Thyroid gland (tissue), 4 donors: ENCODE measurements at places on chromosomes 4 and X.

GRCh38 chrX:74922922-74923543, 2.2 kb downstream of the NEXMIF start:
- DNase-seq, result no peak

DNA sequence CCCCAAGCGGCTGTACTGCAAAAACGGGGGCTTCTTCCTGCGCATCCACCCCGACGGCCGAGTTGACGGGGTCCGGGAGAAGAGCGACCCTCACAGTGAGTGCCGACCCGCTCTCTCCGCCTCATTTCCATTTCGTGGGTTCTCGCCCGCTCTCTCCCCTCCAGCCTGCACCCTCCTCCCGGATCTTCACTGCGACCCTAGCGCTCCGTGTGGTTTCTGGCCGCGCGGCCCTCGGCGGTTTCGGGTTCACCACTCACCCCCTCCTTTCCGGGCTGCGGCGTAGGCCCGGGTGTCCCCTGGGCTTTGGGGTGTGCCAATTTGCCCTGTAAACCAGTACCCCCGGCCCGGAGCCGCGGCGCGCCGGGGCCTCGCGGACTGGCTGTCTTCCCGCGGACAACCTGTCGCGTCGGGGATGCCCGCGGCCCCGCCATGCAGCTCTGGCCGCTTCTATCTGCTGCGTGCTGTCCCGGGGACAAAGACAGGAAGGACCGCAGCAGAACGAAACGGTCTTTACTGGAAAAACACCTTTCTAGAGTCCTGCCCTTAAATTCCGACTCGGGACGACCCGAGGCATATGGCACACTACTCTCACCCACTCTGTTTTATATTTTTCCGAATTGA, 737 bp downstream of the FGF2 start:
- DNase-seq, result peak; percentile 29

DNA sequence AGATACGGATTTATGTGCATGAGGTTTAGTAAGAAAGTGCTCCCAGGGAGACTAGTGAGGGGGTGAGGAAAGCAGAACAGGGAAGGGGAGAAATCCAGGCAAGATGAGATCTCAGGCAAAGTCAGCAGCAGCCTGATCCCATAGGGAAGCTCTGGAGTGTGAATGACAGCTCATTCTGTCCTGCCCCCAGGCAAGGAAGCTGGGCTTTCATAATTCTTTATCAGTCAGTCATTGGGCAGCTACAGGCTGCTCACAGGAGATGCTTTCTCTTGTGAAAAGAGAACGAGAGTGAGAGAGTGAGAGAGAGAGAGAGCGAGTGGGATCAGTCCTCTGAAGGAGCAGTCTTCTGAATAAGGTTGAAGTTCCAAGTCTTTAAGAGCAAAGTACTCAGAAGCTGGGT, 48.1 kb downstream of the SRPX start:
- DNase-seq, result no peak

DNA sequence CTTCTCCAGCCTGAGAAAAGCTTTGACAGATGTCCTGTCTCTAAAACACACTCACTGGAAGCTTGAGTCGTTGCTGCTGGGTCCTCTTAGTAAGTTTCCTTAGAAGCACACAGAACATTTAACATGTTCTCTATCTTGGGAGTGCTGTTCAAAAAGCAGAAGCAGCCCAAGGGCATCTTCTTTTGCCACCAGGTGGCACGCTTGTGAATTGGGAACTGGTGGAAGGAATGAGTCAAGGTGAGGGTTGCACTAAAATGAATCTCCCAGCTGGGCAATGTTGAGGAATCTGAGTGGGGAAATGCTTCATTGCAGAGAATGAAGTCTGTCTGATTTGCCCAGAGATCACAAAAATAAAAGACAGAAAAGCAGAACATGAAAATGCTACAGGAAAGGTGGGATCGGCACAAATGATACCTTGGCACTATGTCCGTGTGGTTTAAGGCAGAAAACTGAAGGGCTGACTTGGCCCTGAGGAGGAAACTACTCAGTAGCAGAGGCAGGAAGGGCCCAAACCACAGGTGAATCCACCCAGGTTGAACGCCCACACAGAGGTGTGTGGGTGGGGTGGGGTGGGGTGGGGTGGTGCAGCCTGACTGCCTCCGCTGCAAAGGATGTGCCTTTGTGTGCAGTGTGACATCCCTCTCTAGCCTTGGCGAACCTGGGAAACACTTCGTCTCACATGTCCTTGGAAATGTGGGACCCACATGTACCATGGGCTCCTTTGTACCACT, 26.0 kb downstream of the KIT start:
- DNase-seq, result peak; percentile 29

GRCh38 chr4:2365913-2366210, 52.6 kb downstream of the ZFYVE28 start:
- no peak for DNase-seq

- no peak for DNase-seq
Observed at GRCh38 chr4:79759793-79760192, 313.2 kb downstream of the ANTXR2 start.

- no peak for DNase-seq
Observed at GRCh38 chr4:71732706-71733105, 51.2 kb downstream of the GC start.

GRCh38 chrX:112247714-112248113, 165.1 kb upstream of the TRPC5 start:
- peak; percentile 1 for DNase-seq

GRCh38 chr4:159150396-159150795, 47.5 kb downstream of the RAPGEF2 start:
- DNase-seq, result no peak

GRCh38 chr4:7949759-7950158, 10.1 kb upstream of the AFAP1 start:
- DNase-seq, result no peak

GRCh38 chr4:78312989-78313753, 238.4 kb upstream of the ANXA3 start:
- no peak for DNase-seq

DNA sequence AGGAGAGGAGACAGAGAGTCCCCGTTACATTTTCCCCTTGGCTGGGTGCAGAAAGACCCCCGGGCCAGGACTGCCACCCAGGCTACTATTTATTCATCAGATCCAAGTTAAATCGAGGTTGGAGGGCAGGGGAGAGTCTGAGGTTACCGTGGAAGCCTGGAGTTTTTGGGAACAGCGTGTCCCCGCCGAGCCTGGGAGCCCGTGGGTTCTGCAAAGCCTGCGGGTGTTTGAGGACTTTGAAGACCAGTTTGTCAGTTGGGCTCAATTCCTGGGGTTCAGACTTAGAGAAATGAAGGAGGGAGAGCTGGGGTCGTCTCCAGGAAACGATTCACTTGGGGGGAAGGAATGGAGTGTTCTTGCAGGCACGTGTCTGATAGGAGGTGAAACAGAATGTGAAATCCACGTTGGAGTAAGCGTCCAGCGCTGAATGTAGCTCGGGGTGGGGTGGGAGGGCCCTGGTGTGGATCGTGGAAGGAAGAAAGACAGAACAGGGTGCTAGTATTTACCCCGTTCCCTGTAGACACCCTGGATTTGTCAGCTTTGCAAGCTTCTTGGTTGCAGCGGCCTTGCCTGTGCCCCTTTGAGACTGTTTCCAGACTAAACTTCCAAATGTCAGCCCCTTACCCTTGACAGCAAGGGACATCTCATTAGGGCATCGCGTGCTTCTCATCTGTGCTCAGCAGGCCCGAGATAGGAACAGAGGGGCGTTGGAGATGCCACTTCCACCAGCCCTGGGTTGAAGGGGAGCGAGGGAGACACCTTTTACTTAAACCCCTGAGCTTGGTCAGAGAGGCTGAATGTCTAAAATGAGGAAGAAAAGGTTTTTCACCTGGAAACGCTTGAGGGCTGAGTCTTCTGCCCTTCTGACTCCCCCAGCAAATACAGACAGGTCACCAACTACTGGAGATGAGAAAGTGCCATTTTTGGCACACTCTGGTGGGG, 2.7 kb downstream of the SHOX start:
- no peak for DNase-seq

GRCh38 chrX:24268786-24269185, 45.1 kb downstream of the SUPT20HL2 start:
- DNase-seq, result no peak

DNA sequence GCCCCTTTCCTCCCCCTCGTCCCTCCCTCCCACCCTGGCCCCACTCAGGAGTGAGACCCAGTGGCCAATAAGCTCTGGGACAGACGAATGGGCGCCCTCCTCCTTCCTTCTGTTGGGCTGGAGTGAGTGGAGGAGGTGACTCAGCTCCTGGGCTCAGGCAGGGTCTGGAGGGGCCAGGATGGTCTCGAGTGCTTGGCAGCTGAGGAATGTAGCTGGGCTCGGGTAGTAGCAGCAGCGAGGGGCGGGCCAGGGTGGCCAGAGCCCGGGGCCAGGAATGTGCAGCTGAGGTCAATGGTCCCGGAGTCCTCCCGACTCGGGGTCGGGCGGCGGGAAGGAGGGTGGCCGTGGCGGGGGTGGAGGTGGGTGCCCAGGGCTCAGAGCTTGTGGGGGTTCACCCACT, 15.0 kb downstream of the G6PD start:
- DNase-seq, result peak; percentile 89

GRCh38 chrX:29862126-29862677, 353.2 kb upstream of the MAGEB2 start:
- no peak for DNase-seq

DNA sequence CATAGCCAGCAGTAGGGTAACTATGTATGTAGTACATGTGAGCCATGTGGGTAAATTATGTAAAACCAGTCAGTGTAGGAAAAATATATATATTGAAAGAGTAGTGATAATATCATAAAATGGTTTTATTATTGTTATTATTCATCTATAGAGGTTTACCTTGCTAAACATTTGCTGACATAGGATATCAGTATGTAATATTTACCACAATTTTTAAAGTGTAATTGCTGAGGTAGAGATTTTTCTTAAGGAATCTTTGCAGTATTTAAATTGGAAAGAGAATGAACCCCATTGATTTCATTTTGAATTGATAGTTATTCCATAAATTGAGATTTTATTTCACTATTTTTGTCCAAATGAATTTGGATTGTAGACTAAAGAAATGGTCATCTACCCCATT, 27.1 kb downstream of the SLAIN2 start:
- no peak for DNase-seq

GRCh38 chr4:14177987-14178386, 550.5 kb upstream of the BOD1L1 start:
- DNase-seq, result peak; percentile 18

GRCh38 chrX:49934729-49935128, 12.3 kb downstream of the CLCN5 start:
- DNase-seq, result no peak

DNA sequence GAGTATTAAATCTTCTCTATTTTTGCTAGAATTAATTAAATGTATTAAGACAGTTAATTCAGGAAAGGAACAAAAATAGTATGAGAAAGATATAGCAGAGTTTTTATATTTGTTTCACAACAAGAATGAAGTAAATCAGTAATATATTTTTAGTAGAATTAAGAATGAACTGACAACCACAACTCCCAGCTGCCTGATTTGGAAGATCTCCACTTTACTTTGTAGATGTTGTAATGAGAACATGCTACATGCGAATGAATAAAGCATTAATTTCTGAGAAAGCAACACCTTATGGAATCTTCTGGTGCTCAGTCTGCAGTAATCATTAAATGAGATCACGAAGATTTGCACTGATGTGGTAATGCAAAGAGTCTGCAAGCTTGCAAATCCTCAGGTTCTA, 695.6 kb upstream of the PCDH7 start:
- no peak for DNase-seq

- DNase-seq, result no peak
Observed at GRCh38 chr4:80461412-80461811, 125.9 kb downstream of the CFAP299 start.

GRCh38 chr4:123843137-123843536, 446.5 kb downstream of the SPRY1 start:
- no peak for DNase-seq

DNA sequence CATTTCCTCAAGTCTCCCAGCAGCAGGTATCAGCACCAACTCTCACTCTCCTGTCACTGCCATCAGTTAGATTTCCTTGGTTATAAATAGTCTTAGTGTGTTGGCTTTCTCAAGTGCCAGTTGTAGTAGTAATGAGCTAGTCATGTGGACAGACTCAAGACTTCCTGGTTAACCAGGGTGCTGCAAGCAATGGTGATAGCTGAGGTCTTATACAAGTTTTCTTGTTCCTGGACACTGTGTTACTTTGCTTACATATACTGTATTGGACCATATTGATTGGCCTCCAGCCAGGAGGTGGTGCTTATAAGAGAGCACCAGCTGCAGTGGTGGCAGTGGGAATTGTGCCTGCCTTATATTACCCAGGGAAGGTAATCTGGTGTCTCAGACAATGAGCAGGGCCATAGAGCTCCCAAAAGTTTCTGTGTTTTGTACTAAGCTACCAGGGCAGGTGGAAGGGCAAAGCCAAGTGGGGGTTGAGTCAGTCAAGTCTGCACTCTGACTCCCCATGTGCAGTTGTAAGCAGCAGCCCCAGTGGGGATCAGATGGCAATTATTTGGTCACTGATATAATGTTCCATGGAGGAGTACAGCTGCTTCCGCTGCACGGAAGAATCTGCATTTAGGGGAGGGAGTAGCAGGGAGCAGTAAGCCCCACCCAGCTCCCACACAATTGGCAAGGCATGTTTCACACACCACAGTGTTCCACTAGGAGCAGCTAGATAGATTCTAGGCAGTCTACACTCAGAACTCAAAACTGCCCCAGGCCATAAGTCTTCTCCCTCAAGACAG, 24.1 kb upstream of the ZDHHC15 start:
- DNase-seq, result no peak

GRCh38 chr4:105966051-105966450, 70.8 kb downstream of the NPNT start:
- DNase-seq, result no peak

DNA sequence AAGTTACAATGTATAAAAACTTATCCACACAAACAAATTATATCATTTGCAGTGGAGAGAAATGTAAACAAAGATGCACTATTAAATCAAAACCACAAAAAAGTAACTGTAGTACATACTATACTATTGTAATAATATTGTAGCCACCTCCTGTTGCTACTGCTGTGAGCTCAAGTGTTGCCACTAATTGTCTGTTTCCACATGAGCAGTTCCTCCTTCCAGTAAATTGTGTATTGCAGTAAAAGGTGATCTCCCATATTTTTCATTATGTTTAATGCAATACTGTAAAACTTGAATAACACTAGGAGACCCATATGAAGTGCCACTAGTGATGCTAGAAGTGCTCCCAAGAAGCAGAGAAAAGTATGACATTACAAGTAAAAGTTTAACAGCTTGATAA, 11.7 kb downstream of the LIN54 start:
- DNase-seq, result no peak

DNA sequence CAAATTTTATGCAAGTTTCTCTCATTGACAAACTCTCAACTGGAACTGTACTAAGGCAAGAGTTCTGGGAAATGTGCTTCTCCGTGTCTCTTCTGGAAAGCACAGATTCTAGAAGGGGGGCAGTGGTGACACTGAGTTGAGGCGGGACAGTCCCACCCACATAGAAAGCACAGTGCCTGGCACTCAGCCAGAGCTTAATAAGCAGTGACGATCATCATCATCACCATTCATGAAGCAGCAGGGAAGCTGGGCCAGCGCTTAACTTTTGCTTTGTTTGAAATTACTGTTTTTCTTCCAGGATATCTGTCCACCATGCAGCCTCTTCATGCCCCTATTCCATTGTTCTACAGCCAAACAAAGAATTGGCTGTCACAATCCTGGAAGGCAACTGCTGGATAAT, 60.3 kb downstream of the BEND2 start:
- DNase-seq, result no peak

GRCh38 chrX:54785901-54786300, 12.2 kb downstream of the ITIH6 start:
- DNase-seq, result no peak

GRCh38 chrX:20515841-20516461, 249.2 kb upstream of the RPS6KA3 start:
- DNase-seq, result no peak
